ENCODE measurements at places on chromosomes 2 and 18.

DNA sequence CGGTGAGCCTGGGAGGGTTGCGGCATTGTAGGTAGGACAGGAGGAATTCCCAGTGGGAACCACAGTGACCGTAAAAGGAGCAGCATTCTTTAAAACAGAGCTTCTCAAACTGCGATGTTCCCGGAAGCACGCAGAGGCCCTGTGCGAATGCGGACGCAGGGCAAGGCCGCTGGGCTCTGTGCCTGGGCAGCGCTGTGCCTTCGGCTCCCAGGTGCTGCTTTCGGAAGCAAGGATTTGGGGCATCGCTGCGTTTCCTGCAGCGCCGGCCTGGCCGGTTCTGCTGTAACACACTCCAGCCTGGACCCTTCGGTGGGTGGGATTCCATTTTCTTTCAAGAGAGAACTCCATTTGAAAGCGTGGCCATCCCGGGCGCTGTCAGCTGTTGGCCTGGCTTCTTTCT is 118.6 kb downstream of the PTGR3 start:
- DNase-seq, result peak; percentile 36

- peak; percentile 63 for DNase-seq
These were observed 284.5 kb downstream of the MTX2 start for GRCh38 chr2:176553685-176554100.

GRCh38 chr2:110115291-110116032 is at the start of gene MALL:
Gene MALL, minus strand, starts transcription at chr2:110115822. Its CDS starts 30 bp downstream, at chr2:110115792.
- DNase-seq, result no peak

DNA sequence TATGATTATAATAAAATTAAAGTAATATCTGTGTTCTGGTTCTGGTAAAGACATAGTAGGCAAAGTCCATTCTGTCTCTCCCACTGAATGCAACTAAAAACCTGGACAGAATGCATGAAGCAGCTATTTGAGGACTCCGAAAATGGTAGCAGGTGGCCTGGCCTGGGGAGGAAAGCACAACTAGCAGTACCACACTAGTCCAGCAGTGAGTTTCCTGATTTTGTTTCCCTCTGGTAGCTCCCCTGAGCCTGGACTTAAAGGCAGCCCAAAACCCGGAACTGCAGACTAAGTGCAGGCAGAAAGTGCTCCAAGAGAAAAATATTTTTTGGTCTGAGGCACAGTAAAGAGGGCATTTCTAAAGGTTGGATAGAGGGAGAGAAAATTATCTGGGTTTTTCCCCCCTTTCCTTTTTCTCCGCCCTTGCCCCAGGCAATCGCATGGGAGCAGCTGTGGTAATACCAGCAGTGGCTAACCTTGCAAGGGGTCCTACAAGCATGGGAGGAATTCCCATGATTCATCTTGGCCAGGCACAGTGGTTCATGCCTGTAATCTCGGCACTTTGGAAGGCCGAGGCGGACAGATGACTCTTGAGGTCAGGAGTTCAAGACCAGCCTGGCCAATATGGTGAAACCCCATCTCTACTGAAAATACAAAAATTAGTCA is 32.3 kb downstream of the ASXL2 start:
- DNase-seq, result no peak
